ENCODE measurements at places on chromosomes 16 and 17. TPM values are rescaled to one million over a fixed set of nuclear protein-coding genes. Genes with fewer than 3 reads are reported as not detected.

FBXO31 gene
- total RNA-seq: 15.3 TPM

CCL1 gene
- total RNA-seq: not detected

SEPTIN12 gene
- 0.18 TPM for total RNA-seq

LGALS9B gene
- total RNA-seq: 0.24 TPM

CRYM gene
- total RNA-seq: 1.4 TPM

ATP5PD gene
- total RNA-seq: 707 TPM

SHISA9 gene
- total RNA-seq: 11.2 TPM

TMEM92 gene
- 0.13 TPM for total RNA-seq

ZFHX3 gene
- total RNA-seq: 27.7 TPM

CCDC43 gene
- total RNA-seq: 33.9 TPM

PLA2G10 gene
- not detected for total RNA-seq

RNU2-1 gene
- not detected for total RNA-seq

ZDHHC7 gene
- total RNA-seq: 15.1 TPM

SLC7A6 gene
- total RNA-seq: 36.4 TPM
